ENCODE measurements at places on chromosomes 6 and 20.

DNA sequence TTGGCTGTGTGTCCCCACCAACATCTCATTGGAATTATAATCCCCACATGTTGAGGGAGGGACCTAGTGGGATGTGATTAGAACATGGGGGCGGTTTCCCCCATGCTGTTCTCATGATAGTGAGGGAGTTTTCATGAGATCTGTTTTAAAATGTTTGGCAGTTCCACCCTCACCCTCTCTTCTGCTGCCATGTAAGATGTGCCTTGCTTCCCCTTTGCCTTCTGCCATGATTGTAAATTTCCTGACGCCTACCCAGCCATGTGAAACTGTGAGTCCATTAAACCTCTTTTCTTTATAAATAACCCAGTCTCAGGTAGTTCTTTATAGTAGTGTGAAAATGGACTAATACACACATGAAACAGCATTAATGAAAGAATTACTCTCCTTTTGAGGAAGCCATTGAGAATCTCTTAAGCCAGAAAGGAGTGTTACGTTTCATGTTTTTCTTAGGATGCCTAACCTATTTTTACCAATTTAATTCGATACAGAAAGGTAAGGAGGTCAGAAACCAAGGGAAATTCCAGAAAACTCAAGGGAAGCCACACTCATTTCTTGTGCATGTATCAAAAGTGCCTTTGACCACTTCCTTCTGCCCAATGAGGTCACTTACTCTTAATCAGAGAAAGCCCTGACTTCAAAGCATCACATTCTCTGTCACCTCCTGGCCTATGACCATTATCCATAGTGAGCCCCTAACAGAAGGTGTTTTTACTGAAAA, 24.7 kb upstream of the HINT3 start:
- DNase-seq, result peak; percentile 34

DNA sequence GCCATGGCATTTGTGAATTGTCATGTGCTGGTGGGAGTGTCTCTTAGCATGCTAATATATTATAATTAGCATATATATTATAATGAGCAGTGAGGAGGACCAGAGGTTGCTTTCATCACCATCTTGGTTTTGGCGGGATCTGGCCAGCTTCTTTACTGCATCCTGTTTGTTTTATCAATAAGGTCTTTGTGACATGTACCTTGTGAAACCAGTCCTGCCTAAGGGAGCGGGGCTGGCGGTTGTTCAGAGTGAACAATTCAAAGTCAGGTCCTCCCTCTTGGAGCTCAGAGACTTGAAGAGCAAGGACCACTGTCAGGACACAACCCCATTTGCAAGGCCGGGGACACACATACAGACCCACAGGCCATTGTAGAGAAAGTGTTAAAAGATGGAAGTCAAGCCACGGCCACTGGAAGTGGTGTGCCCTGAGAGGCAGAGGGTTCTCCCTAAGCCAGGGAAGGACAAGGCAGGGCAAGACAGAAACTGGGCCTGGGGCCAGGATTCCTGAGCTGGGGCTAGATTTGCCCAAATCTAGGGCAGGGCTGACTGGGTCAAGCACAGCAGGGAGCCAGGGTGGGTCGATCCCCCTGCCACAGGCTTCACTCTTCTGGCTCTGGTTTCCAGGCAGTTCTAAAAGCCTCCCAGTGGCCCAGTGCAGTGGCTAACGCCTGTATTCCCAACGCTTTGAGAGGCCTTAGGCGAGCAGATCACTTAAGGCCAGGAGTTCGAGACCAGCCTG, 14.2 kb downstream of the SLC52A3 start:
- DNase-seq, result no peak

GRCh38 chr20:10469056-10469455, 34.0 kb downstream of the SLX4IP start:
- no peak for DNase-seq

- no peak for DNase-seq
Observed at GRCh38 chr6:102525336-102525735, 1131.8 kb downstream of the GRIK2 start.

- no peak for DNase-seq
Observed at GRCh38 chr6:25094726-25095125, 159.0 kb upstream of the RIPOR2 start.

DNA sequence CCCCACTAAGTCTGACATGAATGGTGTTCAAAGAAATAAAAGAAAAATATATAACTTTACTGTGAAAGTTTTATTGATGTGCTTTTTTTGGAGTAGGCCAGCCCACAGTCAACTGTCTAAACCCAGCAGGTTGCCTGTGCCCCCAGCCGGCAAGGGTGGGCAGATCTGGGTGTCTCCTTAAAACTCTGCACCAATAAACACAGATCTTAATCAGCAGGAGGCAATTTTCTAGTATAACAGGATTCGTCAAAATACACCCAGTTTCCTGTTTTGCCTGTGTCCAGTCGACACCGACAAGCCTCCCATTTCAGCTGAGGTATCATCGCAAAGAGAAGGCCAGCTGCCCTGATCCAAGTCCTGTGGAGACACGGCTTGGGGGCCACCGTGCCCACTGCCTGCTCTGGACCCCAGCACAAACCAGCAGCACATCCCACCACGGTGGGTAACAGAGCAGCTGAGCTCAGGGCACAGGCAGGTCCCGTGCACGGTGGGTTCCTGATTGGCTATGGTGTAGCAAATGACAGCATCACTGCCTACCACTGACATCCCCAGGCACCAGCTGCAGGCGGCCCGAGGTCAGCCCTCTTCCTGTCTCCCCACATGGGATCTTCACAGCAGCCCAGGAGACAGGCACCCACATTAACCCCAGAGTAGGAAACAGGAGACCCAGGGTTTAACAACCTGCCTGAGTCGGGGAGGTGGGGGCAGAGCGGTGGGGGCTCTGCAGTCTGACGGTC, 15.7 kb downstream of the BMP7 start:
- DNase-seq, result no peak

DNA sequence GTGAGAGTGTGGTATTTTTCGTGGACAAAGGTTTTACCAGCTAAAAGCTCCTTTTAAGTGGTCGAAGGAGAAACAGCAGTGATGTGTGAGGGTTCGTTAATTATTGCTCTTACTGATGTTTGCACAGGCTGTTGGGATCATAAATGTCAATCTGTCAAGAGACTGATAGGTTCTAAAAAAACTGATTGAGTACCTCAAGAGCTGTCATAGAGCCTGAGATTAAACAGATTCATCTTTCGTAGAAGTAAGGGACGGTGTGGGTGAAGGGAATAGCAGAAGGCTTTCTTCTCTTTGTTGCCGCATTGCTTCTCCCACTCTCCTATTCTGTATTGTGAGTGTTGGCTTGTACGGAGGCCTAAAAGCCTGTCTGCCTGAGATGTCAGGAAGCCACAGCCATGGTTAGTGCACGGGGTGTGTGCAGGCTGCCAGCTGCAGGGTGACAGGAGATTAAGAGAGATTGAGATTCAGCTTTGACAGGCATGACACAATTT, 291.0 kb downstream of the ZFAND3 start:
- DNase-seq, result no peak

DNA sequence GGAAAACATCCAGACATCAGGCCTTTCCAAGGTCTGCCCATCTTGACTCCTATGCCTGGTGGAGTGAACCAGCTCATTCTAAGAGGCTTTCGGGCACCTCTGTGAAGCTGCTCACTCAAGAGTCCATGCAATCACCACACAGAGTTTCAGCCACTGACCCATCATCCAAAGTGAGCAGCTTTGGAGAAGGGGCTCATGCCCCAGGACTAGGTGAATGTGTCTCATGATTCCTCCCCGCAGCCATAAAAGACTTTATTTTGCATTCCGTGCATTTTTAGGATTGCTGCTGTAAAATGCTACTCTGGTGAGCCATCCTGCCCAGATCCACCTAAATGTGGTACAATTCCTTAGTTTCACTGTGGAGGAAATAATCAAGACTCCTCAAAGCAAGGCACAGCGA, 44.5 kb upstream of the EZR start:
- DNase-seq, result no peak

- no peak for DNase-seq
Observed at GRCh38 chr20:61391812-61392520, 139.9 kb downstream of the CDH4 start.

DNA sequence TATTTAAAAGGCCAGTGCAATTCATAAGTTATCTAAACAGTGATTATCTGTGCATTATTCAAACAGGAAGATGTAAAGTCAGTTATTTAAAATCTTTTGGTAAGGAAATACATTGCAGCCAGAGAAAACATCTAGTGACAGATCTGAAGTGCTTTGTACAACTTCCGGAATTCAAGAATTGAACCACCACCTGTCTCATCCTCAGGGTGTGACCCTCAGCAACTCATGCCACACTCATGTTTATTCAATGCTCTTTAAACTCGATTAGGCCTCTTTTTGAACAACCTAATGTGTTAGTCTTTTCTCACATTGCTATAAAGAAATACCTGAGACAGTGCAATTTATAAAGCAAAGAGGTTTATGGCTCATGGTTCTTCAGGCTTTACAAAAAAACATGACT, 62.6 kb upstream of the GGTLC1 start:
- DNase-seq, result no peak

DNA sequence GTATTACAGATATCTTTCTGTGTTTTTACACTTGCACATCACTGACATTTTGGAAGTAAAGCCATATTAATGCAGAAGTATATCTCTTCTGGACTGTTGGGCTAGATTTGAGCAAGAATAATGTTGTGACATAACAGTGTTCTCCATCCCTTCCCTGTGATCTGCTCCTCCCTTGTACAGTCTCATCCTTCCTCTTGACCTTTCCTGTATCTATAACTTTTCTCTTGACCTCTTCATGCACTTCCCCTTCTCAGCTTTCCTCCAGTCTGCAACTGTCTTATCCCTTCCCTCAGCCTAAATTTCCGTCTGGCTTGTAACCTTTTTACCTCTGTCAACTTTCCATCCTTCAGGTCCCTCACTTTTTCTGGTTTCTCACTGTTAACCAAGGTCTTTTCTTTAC, 29.8 kb downstream of the NCOA3 start:
- DNase-seq, result peak; percentile 22

GRCh38 chr6:168828035-168828434, 387.1 kb downstream of the SMOC2 start:
- DNase-seq, result no peak

GRCh38 chr6:106729841-106730240, 100.5 kb downstream of the QRSL1 start:
- DNase-seq, result no peak

GRCh38 chr6:56293781-56294180, 46.4 kb upstream of the COL21A1 start:
- DNase-seq, result no peak

DNA sequence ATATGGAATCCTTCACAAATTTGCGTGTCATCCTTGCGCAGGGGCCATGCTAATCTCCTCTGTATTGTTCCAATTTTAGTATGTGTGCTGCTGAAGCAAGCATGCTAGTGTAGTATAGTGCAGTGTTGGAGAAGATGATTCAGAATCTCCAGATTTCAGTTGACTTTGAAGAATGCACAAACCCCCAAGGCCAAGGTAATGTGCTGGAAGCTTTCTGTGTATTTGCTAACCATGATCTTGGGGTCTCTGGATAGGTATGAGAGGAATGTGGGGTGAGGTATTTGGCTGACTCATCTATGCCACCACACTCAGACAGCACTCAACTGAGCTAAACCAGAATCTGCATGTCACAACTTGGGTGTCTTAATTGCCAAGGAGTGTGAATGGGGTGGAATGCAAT, 42.6 kb upstream of the DEK start:
- no peak for DNase-seq

GRCh38 chr20:50247196-50248094, 56.8 kb downstream of the CEBPB start:
- no peak for DNase-seq

- no peak for DNase-seq
Observed at GRCh38 chr6:100514660-100515059, 49.9 kb upstream of the SIM1 start.

GRCh38 chr20:52572687-52573086, 381.1 kb upstream of the ZFP64 start:
- no peak for DNase-seq

GRCh38 chr6:88709819-88710246, 253.6 kb downstream of the RNGTT start:
- no peak for DNase-seq

- peak; percentile 22 for DNase-seq
Observed at GRCh38 chr6:125942672-125943527, 13.7 kb upstream of the HINT3 start.

DNA sequence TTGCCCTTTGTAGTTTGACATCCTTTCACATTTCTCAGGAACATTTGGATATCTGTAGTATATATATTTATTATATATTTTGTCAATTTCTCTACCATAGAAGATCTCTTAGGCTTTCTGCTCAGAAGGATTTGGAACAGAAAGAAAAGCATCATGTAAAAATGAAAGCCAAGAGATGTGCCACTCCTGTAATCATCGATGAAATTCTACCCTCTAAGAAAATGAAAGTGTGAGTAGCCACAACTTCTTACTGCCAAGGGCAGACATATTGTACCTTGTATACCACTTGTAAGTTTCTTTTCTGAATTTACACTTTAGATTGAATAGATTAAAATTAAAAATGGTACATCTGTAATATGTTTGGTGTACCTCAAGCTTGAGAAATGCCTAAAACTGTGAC, 31.2 kb downstream of the TPX2 start:
- no peak for DNase-seq

GRCh38 chr6:116019428-116019827, 41.3 kb downstream of the FRK start:
- peak; percentile 10 for DNase-seq

DNA sequence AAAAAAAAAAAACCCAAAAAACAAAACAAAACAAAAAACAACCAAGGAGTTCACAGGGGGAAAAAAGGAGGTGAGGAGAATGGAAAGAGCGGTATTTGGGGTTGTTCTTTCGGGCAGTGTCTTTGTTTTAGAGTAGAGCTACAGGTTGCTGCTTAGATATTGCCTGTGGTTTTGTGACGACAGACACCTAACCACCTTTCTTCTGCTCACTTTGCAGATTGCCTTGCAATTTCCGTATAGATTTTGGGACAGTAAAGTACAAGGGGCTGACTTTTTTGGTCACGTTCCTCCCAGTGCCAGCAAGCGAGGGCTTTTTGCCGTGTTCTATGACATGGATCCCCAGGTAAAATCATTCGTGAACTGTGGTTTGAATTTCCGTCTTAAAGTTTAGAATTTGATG, 50.9 kb downstream of the DEK start:
- no peak for DNase-seq

- no peak for DNase-seq
Observed at GRCh38 chr6:36867471-36868224, 7.0 kb downstream of the PPIL1 start.

DNA sequence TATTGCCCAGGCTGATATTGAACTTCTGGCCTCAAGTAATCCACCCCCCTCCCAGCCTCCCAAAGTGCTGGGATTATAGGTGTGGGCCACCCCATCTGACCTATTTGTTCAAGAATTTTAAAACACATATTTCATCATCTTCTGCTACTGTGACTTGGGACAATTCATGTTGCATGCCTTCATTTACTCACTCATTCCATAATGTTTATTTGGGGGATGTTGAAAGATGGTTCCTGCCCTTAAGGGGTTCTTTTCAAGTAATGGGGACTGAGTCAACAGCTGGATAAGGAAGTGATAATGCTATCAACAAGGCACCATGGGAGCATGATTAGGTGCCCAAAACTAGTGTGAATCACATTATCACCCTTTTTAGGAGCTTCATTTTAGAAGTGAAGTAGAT, 62.0 kb downstream of the CRYBG1 start:
- DNase-seq, result no peak

All from OCI-M1 (cell line).